RWPE2 (cell line): ENCODE measurements at places on chromosomes 4 and X.

GRCh38 chr4:109206620-109207019 is 95.8 kb downstream of the COL25A1 start:
- no peak for DNase-seq

DNA sequence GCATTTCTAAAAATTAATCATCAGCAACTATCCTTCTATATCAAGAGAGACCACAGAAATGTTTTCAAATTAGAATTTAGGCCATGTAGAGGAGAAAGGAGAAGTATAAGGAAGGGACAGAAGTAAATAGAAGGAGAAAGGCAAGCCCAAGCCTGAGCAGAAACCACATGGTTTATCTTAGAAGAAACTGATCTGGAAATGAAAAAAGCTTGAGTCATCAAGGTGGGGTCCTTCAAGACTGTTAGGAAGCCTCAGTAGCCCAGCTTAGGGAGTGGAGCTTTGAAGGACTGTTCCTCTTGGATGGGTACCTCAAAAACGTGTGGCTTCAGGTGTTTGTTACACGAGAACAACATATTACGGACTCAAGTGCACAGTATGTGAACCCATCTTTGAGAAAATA is 4.5 kb downstream of the BMX start:
- no peak for DNase-seq

DNA sequence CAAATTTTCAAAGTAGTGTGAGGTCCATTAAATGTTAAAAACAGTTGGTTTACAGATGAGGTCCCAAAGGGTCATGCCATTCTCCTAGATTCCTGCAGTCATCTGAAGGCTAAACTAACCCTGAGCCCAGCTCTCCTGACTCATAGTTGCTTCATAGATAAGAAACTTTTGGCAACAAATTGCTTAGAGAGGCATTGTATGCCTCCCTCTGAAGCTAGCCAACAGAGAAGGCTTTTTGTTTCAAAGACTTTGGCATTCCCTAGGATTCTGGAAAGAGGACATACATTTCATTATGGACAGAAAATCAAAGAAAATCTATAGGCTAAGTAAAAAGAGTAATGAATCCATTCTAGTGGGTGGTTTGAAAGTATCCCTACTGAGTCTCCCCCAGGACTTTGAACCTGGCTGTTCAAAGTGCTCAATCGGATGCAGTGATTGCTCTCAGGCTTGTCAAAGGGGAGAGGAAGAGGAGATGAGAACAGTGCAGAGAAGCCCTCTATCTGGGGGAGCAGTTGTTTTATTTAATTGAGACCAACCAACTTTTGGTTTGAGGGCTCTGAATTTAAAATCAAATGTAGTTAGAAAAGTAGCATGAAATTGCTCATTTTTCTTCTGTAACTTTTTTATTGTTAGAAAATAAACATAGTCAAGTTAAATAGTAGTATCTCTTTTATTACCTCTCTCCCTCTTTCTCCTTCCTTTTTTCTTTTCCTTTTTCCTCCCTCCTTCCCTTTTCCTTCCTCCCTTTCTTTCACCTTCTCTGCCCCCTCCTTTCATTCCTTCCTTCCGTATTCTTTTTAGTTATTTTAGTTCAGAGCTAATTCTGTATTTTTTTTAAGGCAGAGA is 72.3 kb upstream of the ZNF518B start:
- DNase-seq: no peak

- no peak for DNase-seq
Observed at GRCh38 chr4:13088726-13089658, 395.1 kb downstream of the RAB28 start.

- no peak for DNase-seq
Observed at GRCh38 chr4:134343081-134343480, 141.5 kb upstream of the PABPC4L start.

DNA sequence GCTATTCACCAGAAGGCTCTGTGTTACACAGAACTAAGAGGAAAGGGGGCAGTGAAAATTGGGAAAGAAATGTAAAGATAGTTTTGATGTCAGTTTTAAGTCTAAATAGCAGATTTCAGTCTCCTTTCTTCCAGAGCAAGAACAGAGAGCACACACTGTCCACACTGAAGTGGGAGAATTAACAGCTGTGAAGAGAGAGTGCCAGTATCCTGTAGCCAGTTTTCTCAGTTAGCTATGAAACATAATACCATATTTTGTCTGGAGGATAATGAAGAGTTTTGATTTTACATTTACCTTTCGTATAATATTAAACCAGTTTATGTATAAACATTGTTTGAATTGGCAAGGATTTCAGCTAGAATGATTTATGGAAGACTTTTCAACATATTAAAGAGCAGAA is 35.1 kb downstream of the FBXO8 start:
- DNase-seq: no peak

GRCh38 chr4:24991015-24991414 is 39.7 kb downstream of the LGI2 start:
- DNase-seq: no peak

GRCh38 chr4:142567199-142567598 is 278.9 kb downstream of the INPP4B start:
- no peak for DNase-seq

DNA sequence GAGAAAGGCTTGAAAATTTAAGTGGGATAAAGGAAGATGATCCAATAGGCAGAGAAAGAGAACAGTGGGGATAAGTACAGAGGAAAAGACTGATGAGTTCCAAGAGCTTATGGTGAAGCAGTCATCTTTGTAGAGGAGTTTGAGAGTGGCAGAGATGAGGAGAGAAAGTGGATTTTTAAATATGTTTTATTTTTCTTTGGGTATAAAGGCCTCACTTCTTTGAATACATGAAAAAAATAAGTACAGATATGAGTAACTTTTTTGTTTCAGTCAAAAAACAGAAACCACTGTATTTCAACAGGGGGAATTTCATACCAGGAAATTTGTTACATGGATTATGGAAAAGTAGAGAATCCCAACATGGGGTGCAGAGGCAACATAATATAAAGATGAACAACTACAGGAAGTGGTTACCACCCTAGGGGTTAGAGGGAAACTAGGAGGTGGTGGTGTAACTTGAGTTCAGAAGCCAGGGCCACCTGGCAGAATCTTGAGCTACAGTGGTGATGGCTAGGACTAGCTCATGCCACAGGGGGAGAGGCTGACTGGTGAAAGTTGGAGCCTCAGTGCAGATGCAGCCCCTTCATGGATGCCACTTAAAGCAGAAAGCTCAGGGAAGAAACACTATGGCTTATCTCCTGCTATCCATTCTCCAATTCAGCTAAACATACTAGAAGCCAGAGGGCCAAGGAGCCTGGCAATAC is 3.4 kb upstream of the CYBB start:
- DNase-seq: no peak

- no peak for DNase-seq
Observed at GRCh38 chr4:161581262-161582230, 582.3 kb downstream of the FSTL5 start.

DNA sequence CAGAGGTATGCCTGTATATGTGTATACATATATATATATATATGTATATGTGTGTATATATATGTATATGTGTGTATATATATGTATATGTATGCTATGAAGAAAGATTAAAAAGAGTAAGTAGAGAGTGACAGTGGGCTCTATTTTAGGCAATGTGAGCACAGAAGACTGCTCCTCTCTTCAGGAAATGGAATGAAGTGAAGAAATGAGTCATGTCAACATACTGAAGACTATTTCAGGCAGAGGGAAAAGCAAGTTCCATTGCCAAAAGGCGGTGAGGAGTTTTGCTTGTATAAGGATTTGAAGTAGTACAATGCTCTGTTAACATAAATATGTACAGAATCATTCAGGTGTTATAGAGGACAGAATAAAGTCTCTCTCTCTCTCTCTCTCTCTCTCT is 773.2 kb upstream of the FTHL17 start:
- DNase-seq: no peak

DNA sequence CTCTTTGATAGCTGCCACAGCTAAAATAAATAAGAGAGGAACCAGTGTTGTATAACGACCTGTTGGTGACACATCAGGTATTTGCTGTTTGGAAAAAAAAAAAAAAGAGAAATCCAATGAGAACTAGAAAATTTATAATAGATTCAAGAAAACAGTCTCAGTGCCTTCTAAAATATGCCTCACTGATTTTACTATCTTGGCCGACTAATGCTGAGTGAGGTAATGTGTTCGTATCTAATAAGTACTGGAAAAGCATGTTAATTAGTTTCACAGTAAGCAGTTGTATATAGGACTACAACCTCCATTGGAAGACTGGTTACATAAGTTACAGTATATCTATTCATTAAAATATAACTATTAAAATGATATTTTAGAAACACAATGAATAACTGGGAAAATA is 32.4 kb downstream of the ATP8A1 start:
- DNase-seq: no peak

DNA sequence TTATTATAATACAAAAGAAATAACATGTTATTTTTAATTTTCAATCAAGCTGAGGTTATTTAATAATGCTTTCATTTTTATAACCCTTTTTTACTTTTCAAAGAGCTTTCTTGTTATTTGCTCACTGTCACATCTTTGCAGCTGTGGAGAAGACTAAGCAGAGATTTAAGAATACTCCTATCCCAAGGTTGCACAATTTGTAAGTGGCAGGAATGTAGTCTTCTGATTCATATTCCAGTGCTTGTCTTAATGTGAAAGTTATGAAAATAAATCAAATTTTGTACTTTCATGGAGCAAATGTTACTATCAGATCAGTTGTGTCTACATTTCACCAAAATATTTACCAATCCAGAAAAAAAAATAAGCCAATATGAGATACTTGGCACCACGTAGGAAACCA is 86.6 kb downstream of the DDIT4L start:
- no peak for DNase-seq

- DNase-seq: no peak
Observed at GRCh38 chr4:129278868-129279267, 182.9 kb downstream of the C4orf33 start.

DNA sequence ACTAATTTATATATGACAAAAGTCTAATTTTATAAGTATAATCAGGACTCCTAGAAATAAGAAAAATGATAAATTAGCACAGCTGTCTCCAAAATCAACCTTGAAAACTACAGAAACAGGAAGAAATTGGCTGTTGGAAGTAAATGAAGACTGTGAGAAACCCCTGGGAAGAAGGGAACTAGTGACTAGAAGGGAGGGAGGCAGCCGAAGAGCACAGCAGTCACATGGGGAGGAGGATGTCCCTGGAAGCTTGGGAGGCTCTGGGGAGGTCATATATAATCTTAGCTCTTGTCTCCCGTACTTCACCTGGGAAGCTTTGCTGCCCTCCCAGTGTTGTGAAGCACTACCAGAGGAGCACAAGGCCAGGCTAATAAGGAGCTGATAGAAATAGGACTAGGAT is 8.9 kb upstream of the TMA16 start:
- no peak for DNase-seq

DNA sequence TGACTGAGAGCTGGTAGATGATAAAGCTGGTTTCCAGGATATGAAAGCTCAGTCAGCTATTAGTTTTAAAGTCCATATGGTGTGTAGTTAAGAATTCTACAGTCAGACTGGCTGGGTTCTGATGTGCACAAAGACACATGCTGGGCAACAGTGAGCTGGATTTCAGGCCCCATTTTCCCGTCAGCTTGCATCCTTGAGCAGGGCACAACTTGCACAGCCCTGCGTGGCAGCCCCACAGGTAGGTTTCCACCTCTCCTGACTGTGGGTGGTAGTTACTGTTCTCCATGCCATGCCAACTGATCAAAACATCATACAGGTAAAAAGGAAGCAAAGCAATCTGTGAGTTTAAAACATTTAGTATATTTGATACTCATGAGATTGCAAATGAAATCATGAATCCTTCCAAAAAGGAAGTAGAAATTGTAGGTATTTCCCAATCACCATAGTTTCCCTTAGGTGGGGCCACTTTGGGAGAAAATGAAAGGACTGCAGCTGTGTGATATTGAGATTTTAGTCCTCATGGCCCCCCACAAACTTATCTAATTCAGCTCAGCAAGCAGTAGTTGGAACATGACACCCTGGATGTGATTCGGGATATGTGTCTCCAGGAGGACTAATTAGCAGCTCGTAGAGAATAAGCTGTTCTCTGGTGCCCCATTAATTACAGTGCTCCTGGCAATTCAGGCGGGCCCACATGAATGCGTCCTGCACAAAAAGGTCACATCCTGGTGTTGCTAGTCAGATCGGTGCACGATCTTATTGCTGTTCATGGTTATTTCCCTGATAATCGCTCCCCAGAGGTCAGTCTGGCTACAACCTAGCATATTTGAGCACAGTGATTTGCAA is 42.4 kb upstream of the NOCT start:
- DNase-seq: no peak

- DNase-seq: no peak
Observed at GRCh38 chr4:94534401-94535312, 82.9 kb downstream of the PDLIM5 start.

DNA sequence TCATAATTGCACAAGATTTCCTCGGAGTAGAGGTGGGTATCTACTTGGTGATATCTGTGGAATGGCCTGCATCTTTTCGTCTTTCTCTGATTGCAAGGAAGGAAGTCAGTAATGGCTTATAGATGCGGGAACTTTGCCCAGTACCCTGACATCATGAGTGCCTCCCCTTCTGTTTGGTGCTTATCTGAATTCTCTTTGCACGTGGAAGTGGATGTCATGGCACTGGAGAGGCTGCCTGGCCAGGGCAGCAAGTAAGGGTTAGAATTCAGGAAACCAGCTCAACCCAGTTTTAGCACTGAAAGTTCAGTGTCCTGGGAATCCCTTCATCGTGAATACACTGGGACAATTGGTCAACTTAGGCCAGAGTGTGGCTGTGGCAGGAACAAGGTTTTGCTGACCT is 83.5 kb upstream of the RAPGEF2 start:
- no peak for DNase-seq

- DNase-seq: no peak
Observed at GRCh38 chrX:2416851-2417604, 83.7 kb downstream of the DHRSX start.

GRCh38 chr4:67234296-67234695 is 311.0 kb downstream of the CENPC start:
- DNase-seq: no peak

DNA sequence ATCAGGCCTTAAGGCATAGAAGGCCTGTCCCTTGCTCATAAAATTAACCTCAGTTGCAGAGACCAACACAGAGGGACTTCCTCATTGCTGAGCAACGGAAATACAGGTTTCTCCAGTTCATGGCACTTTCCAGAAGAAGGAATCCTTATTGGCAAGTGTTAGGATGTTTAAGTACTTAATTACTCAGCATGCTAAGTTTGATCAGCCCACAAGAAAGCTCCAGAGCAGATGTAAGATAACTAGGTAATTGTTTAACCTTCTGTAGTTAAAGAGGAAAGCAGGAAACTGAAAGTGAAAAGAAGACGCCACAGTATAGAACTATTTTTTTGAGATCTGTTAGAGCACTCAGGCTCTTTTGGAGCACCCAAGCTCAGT is 33.5 kb downstream of the SMS start:
- no peak for DNase-seq

GRCh38 chr4:81491943-81492342 is 20.2 kb upstream of the RASGEF1B start:
- DNase-seq: no peak

GRCh38 chrX:149903889-149904748 is 23.1 kb downstream of the MAGEA8 start:
- DNase-seq: no peak

- no peak for DNase-seq
Observed at GRCh38 chr4:45692131-45692735, 431.6 kb downstream of the GABRG1 start.

- no peak for DNase-seq
Observed at GRCh38 chr4:185020293-185020808, 2.1 kb downstream of the HELT start.

- DNase-seq: no peak
Observed at GRCh38 chr4:88759039-88759894, 61.6 kb upstream of the NAP1L5 start.
